ENCODE measurements at places on chromosomes 12 and 14.

DNA sequence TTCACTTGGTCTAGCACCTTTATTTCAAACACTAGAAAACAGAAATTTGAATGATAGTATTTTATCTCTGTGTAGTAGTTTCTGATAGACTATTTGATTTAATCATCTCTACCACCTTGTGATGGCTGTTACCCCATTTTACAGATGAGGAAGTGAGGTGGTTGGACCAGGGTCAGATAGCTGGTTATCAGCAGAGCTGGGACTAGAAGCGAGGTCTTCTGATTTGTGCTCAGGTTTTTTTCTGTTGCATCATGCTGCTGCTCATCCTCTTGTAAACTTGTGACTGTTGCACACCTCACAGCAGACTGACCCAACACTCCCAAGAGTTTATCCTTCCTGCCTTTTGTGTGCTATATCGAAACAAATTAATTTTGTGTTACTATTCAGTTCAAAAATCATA lies 10.1 kb upstream of the MANSC4 start:
- no peak for DNase-seq

DNA sequence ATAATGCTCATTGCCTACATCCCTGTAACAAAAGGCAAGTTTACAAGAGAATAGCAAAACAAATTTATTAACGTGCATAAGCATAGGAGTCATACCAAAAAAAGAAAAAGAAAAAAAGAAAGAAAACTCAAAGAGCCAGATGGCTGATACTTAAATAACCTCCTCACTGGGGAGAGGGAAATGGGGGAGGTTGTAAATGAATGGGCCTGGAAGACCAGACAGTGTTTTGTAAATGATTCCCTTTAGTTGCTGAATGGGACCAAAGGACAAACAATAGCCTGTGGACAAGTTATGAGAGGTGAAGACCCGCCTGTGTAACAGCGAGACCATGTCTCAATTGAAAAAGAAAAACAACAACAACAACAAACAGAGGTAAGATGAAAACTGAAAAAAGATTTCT lies 35.3 kb downstream of the CAPS2 start:
- DNase-seq, result no peak

DNA sequence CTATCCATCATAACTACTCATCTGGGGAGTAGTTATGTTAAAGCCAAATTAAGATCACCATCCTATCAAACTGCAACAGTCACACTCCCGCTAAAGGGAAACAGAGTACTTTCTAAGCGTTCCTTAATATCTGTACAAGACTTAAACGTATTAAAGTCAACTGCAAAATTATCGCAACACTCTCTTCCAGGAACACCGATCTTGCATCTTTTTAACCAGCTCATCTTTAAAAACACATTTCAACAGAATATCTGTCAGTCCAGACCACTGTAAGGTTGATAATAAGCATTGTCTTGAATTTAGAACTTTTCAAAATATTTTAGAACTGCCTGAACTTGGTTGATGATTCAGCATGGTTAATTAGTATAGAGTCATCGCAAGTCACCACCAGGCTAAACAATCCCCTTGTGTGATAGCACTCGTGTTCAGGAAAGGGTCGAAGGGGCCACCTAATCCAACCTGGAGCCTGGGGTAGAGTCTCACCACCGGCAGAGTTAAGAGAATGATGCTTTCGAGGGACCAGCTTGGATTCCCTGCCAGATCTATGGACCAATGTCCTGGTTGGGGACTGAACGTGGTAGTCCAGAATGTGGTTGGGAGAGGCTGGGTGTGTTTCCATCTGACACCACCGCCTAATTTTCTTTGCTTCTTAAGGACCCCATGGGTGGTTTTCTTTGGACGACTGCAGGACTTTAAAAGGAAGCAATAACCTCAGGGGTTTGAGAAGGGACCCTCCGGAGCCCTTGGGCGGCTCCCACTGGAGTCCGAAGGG lies 890 bp downstream of the SPTLC2 start:
- DNase-seq, result no peak

- peak; percentile 56 for DNase-seq
Observed at GRCh38 chr14:101458741-101459550, 102.3 kb upstream of the DIO3 start.

DNA sequence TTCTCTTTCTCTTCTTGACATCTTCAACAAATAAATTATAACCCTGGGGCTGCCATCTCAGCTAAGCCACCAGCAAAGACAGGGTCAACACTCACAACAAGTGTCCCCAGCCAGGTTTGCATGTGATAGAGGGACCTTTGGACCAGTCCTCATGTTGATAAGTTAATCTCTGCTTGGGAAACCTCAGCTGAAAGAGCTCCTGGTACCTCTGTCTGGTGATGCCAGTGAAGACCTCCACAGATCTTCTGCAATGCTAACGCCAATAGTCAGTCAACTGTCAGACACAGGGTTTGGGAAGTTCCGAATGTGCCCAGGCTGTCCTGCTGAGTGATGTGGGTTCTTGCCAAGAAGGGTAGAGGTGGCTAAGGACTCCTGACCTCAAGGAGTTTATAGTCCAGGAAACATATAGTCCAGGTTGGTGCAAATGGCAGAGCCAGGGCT lies 179.8 kb upstream of the GZMB start:
- DNase-seq, result no peak

DNA sequence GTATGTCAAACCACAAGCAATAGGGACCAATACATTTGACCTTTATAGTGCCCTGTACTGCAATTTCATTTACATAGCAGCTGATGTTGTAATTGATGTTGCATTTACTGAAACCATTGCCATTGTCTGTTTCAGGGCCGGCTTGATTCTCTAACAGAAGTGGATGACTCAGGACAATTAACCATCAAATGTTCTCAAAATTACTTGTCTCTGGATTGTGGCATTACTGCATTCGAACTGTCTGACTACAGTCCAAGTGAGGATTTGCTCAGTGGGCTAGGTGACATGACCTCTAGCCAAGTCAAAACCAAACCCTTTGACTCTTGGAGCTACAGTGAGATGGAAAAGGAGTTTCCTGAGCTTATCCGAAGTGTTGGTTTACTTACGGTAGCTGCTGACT lies 216.0 kb downstream of the AKAP6 start:
- no peak for DNase-seq

- DNase-seq, result peak; percentile 56
Observed at GRCh38 chr14:74347097-74347794, 1.0 kb upstream of the VRTN start.

DNA sequence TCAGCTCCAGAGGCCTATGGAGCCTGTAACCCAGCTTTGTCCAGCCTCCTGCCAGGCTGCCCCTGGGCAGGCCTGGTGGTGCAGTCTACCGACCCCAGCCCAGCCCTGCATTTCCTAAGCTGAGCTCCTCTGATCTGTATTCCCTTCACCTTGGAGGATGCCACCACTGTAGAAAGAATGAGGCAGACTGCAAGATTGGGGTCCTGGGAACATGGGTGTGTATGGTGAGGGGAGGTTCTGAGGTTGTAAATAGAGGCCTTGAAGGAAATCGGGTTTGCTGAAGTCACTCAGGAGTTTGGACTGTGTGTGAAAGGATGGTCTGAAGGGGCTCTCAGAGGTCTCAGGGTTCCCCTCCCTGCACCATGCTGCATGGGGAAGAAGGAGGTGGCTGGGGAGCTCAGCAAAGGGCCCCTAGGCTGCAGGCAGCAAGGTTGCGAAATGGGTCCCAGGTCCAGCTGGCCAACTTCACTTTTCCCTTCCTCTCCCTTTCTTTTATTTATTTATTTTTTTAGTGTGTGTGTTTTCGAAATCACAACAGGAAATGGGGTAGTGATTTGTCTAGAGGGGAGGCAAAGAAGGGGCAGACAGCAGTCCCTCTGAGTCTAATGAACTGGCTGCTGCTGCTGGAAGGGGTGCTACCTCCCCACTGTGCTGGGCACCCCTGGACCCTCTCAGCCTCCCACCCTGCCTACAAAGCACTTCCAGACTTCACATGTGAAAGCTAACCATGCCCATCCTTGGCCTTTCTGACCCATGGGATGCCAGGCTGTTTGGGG lies 1.2 kb upstream of the LRP1-AS start:
- DNase-seq, result no peak

DNA sequence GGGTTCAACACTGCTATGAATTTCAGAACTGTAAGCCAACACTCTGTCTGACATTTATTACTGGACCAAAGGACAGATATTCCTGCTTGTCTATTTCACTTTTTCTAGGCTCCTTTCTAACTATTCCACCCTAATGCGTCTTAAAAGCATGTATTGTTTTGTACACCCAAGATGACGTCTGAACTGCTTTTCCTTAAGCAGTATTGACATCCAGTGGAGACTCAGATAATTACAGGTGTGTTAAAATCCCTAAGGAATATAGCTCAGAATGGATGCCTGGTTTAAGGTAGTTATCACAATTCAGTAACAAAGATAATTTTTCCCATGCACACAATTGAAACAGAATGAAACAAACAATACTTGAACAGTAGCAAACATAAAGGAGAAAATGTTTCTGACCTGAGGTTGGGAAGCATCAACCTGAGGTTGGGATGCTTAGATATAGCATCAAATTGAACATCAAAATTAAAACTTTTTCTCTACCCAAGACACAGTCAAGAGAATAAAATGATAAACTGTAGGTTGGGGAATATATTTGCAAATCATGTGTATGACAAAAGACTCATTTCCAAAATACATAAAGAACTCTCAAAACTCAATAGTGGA lies 93.7 kb upstream of the PTPRR start:
- no peak for DNase-seq

GRCh38 chr12:112321245-112321644 lies 61.0 kb downstream of the HECTD4 start:
- no peak for DNase-seq

- DNase-seq, result no peak
Observed at GRCh38 chr12:108394196-108394595, 55.1 kb upstream of the CMKLR1 start.

- peak; percentile 87 for DNase-seq
Observed at GRCh38 chr12:52873832-52874572, 25.2 kb upstream of the KRT78 start.

DNA sequence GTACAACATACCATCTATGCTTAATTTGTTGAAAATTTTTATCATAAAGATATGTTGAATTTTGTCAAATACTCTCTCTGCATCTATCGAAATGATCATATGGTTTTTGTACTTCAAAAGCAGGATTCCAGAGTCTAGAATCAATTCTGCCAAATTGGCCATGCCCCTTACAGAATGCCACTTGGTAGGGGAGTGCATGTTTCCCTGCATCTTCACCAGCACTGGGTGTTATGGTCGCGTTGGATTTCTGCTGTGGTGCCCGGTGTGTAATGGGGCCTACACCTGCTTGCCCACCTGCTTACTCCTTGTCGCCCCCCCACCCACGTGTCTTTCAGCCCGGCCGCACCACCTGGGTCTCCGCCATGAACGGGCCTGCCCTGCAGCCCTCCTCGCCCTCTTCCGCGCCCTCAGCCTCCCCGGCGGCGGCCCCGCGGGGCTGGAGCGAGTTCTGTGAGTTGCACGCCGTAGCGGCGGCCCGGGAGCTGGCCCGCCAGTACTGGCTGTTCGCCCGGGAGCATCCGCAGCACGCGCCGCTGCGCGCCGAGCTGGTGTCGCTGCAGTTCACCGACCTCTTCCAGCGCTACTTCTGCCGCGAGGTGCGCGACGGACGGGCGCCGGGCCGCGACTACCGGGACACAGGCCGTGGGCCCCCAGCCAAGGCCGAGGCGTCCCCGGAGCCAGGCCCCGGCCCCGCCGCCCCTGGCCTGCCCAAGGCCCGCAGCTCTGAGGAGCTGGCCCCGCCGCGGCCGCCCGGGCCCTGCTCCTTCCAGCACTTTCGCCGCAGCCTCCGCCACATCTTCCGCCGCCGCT lies 12.3 kb downstream of the SH2B3 start:
- no peak for DNase-seq
